Melanocyte of skin (primary cell): ENCODE measurements at places on chromosomes 6 and 20. TPM values are rescaled to one million over a fixed set of nuclear protein-coding genes. Genes with fewer than 3 reads are reported as not detected.

The PDYN gene
- not detected in 2 replicates for total RNA-seq

The GSTA3 gene
- total RNA-seq: not detected in 2 replicates

The MUC21 gene
- not detected in 2 replicates for total RNA-seq

The F13A1 gene
- total RNA-seq: not detected in 2 replicates
